NCI-H510A (cell line): ENCODE measurements at places on chromosomes 3 and 15.

GRCh38 chr3:37540786-37541185 is 320.9 kb upstream of the CTDSPL start:
- DNase-seq, result no peak

GRCh38 chr15:96337365-96338023 is 7.0 kb downstream of the NR2F2 start:
- DNase-seq, result no peak

GRCh38 chr3:36175916-36176461 is 204.3 kb upstream of the STAC start:
- no peak for DNase-seq

- no peak for DNase-seq
These were observed 25.5 kb downstream of the B3GNT5 start for GRCh38 chr3:183278479-183279088.

DNA sequence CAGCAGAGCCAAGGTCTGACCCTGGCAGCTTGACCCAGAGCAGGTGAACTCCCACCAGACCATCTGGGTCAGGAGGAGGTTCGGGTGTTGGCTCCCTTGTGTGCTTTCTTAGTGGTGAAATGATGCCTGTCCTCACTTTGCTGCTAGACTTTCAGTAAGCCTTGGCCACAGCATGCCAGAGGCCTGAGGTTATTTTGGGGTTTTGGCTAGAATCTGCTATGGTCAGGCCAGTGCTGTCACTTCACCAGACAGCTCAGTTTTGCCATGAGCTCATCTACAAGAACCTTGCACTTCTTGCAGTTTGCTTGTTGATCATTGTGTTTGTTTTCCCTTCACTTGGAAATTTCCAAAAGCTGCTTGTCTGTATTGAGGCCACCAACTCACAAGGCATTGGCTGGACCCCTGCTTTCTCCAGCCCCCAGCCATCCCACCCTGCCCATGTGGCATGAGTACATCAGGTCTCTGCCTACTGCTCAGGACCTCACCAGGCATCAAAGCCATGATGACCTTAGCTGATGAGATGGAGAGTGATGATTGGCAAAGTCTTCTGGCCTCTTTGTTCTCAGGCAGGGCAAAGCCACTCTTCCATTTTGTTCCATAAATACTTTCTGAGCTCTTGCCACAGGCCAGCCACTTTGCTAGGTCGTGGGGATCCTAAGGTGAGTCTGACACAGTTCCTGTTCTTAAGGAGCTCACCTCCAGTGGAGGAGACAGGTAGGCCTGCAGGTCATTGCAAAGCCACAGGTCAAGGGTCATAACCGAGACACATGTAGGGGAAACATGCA is 122.6 kb downstream of the ARNT2 start:
- DNase-seq, result no peak

DNA sequence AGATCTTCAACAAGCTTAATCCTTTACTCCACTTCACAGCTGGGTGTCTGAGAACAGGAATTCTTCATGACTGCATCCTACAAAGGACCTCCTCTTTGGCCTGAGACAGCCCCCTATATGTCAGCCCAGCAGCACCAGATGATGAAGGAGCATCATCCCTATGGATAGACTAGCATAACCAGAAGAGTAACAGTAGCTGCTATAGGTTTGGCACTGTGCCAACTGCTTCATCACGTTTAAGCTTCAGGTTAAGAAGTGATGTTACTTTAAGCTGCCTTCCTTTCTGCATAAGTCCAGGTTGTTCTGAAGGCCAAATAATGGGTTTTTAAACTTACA is 50.6 kb downstream of the CMSS1 start:
- DNase-seq, result peak; percentile 22

DNA sequence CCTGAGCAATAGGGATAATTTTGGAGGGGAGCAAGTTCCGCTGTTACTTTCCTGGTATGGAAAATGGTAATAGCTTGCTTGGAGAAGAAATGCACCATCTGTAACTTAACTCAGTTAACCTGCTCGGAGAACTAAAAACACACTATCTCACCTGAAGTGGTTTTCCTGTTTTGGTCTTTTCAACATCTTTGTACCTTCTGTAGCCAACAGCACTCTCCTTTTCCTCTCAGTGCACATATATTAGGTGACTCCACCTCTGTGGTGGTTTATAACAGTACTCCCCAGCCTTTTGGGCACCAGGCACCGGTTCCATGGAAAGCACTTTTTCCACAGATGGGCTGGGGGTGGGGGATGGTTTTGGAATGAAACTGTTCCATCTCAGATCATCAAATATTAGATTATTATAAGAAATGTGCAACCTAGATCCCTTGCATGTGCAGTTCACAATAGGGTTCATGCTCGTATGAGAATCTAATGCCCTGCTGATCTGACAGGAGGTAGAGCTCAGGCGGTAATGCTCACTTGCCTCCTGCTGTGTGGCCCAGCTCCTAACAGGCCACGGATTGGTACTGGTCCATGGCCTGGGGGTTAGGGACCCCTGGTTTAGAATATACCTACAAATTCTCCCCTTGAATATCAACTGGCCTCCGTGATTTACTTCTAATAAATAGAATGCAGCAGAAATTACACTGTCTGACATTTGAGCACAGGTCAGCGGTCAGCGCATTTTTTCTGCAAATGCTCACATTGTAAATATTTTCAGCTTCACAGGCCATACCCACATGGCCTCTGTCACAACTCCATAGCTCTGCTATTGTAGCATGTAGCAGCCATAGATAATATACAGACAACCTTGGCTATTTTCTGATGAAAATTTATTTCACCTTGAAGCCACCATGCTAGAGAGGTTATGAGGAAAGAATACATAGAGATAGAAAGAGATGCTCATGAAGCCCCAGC is 83.8 kb upstream of the SUCLG2 start:
- no peak for DNase-seq

DNA sequence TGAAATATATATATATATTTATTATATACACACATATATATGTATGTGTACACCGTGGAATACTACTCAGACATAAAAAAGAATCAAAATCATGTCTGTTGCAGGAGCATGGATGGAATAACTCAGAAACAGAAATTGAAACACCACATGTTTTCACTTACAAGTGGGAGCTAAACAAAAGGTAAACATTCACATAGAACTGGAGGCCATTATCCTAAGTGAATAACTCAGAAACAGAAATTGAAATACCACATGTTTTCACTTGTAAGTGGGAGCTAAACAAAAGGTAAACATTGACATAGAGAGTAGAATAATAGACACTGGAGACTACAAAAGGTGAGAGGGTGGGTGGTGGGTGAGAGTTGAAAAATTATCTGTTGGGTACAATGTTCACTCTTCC is 171.5 kb upstream of the GOLIM4 start:
- DNase-seq, result no peak

GRCh38 chr3:192611411-192611810 is 115.9 kb downstream of the FGF12 start:
- DNase-seq, result no peak

DNA sequence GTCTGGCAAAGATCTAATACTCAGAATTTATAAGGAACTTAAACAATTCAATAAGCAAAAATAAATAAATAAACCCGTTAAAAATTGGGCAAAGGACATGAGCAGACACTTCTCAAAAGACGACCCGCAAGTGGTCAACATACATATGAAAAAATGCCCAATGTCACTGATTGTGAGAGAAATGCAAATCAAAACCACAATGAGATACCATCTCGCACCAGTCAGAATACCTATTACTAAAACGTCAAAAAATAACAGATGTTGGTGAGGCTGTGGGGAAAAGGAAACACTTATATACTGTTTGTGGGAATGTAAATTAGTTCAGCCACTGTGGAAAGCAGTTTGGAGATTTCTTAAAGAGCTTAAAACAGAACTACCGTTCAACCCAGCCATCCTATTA is 188.0 kb upstream of the MRPL3 start:
- DNase-seq, result no peak

DNA sequence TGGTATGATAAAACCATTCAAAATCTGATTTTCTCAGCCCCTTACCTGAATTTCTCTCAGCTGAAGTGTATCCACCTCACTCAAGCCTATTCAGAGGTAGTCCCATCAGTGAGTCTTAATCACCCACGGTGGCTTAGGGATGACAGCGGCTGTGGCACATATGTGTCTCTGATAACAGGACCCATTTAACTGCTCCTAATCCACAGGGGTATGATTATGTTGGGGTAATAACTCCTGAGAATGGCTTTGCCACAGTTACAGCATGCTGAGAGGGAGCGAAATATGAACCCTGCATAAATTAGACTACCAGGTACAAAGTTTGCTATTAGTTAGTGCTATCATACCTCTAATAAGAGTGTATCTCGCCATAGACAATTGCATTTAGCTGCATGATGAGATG is 10.6 kb downstream of the CLRN1 start:
- DNase-seq, result no peak

DNA sequence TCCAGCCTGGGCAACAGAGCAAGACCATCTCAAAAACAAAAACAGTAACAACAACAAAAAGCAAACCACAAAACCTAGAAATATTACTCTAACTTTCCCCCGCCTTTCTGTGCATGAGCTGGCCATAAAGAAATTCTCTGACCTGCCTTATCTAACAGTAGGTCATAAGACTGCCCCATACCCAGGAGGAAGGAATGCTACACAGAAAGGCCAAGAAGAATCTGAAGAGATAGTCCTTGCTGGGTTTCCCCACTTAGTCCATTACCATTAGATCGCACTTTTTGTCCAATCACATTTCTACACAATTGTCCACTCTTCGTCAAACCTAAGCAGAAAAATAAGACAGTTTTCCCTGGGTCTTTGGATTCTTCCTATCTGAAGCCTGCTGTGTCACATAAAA is 23.5 kb downstream of the CIAO2A start:
- DNase-seq, result no peak

- no peak for DNase-seq
These were observed 87.5 kb upstream of the MELTF start for GRCh38 chr3:197117114-197117513.

- DNase-seq, result no peak
These were observed 229.0 kb downstream of the MAGI1 start for GRCh38 chr3:65809641-65810150.

- DNase-seq, result no peak
These were observed 2.4 kb downstream of the CCNDBP1 start for GRCh38 chr15:43187544-43188155.

DNA sequence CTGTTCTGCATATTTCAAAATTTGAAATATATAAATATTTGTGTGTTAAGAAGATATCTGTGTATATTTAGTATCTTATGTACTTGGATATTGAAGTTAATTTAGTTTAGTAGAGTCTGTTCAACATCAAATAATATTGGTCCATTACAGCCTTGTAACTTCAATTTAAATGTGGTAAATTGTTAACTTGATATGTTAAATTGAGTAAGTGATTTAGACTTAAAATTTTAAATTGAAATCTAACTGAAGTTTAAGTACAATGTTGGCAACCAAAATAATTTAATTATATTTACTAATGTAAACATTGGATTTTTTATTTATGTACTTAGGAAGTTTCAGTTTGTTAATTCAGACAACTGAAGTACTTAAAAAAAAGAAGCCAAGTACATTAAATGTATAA is 343.9 kb upstream of the DNAJC19 start:
- DNase-seq, result no peak

- no peak for DNase-seq
These were observed 422.4 kb downstream of the DIPK2A start for GRCh38 chr3:144394032-144394431.

- DNase-seq, result peak; percentile 37
These were observed 202.5 kb upstream of the TLE3 start for GRCh38 chr15:70299931-70300869.

- DNase-seq, result no peak
These were observed 33.3 kb upstream of the MRPS22 start for GRCh38 chr3:139310474-139310933.

DNA sequence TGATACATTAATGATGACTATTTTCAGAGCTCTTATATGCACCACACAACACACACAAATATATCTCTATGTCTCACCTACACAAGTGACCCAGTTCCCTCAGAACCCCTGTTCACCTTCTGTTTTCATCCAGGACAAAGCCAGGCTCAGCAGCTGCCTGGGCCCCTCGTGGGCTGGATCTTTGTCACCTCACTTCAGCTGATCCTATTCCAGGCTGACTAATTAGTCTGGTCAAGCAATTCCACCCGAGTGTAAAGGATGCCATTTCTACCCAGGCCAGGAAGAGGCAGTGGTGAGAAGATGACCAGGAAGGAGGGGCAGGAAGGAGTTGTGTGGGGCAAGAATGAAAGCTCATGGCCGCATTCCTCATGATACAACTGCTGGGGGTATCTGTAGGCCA is 62.3 kb downstream of the DHX30 start:
- DNase-seq, result no peak

GRCh38 chr3:183274609-183275008 is 21.6 kb downstream of the B3GNT5 start:
- DNase-seq, result no peak

DNA sequence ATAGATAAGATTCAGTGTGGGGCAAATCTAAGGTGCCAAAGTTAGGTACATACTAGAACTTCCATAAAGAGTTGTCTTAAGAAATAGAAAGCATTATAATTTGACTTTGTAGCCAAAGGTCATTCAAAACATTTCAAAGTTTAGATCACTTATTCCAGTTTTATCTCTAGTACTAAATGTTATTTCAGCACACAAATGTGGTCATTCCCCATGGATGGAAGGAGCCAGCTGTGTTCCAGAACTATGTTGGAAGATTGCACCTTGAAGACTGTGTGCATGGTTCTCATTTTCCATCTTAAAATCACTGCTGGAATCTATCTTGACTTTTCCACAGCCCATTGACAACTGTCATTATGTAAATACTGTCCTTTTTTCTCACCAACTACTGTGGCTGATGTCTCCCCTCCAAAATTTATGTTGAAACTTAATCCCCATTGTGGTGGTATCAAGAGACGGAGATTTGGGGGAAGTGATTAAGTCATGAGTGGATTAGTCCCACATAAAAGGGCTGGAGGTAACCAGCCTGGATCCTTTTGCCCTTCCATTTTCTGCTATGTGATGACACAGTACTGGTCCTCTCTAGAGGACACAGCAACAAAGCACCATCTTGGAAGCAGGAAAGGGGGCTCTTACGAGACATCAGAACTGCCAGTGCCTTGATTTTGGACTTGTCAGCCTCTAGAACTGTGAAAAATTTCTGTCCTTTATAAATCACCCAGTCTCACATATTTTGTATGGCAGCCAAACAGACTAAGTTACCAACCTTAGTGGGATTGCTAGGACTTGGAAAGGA is 24.0 kb downstream of the TGFBR2 start:
- DNase-seq, result no peak

GRCh38 chr15:85753261-85753660 is 41.5 kb downstream of the KLHL25 start:
- no peak for DNase-seq

- DNase-seq, result no peak
These were observed 109.7 kb downstream of the SV2B start for GRCh38 chr15:91209726-91210125.

GRCh38 chr15:87667643-87668042 is 588.9 kb downstream of the NTRK3 start:
- DNase-seq, result no peak

- DNase-seq, result no peak
These were observed 88.7 kb downstream of the ANKRD28 start for GRCh38 chr3:15708882-15709677.

GRCh38 chr3:183548262-183548769 is 7.2 kb downstream of the KLHL6 start:
- DNase-seq, result no peak
